ENCODE measurements at places on chromosomes 7 and 10.

DNA sequence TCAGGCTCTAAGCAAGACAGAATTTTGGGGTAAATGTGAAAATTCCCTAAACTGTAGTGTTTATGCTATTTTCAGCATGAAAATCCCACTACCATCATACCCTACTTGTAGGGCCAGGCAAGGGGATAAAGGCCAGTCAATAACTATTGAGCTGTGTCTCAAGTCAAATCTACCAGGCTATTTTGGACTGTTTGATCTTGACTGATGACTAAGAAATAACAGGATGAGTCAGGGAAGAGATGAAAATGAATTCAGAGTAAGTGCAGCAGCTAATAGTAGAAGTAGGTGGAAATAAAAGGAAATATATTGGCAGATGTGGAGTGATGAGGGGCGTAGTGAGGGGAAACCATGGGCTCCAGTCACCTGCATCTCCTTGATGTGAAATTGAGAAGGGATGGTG, 225.8 kb upstream of the PHYHIPL start:
- DNase-seq: no peak

DNA sequence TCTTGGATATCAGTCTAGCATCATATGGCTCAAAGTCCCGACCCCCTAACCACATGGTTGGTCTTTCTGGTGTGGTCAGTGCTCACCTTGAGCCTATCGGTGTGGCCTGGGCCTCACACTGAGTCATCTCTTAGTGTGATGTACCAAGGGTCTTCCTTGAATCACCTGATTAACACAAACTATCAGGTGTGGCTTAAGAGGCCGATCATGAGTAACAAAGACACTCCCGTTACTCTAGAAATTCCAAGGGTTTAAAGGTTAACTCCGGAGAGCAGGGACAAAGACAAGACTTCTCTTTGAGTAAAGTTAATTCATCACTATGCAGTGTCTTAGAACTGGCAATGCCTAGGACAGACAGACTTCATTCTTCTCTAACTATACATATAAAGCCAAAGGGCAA, 52.3 kb upstream of the ARMC3 start:
- no peak for DNase-seq

DNA sequence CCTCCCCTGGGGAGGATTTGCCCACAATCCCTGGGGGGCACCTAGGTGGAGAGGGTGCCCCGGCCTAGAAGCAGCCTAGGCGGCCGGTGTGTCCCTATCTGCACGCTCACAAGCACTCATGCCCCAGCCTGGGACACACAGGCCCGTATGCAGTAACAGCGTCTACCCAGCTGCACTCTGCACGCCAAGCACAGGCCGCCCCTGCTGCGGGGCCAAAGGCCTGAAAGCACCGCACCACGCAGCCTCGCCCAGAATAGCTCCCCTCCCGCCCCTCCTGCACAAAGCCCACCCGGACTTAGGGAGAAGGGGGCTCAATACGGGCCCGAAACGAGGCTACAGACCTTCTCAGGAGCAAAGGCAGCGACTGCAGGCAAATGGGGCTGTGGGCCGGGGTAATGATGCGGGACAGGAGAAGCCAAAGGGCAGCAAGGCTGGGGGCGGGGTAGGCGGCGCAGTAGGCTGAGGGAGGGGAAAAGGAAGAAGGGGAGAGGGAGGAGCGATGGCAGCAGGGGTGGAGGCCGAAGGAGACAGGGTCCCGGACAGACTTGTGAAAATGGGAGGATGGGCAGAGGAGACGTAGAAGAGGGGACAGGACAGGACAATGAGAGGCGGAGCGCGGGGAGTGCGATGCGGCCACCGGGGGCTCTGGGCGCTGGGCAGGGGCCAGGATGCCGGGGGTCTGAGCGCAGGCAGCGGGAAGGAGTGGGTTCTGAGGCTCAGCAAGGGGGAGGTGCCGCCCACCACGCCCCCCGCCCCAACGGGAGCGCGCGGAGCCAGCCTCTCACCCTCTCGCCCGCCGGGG, 544 bp downstream of the GPRIN2 start:
- DNase-seq: no peak

GRCh38 chr10:110502851-110503301, 5.2 kb downstream of the DUSP5 start:
- DNase-seq: no peak

GRCh38 chr7:47743965-47744591, 162.2 kb upstream of the TNS3 start:
- no peak for DNase-seq

- DNase-seq: no peak
Measured at GRCh38 chr7:143225047-143225446, 3.2 kb downstream of the TAS2R40 start.

Measured in stimulated activated CD4-positive, alpha-beta T cell treated with anti-CD3 and anti-CD28 coated beads, Interleukin-12 subunit alpha, Interleukin-12 subunit beta, amount 100 ng/mL, for 48 hours (primary cell).